ENCODE measurements at places on chromosomes 6 and 20.

DNA sequence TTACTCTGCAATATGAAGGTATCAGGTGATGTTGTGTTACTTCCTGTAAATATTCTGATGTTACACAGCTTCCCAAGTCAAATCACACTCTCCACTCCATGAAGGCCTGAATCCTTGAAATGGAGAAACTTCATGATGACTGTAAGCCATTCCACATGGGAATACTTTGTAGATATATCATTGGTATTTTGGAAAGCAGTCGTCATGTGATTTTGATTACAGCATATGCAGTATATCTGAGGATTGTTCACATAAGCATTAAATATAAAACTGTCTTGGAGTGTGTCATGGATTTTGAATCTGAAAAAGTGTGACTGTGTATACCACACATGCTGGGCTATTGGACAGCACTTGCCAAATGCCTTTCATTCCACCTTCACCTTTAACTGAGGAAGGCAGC lies 118.3 kb upstream of the EXOC2 start:
- DNase-seq: no peak

DNA sequence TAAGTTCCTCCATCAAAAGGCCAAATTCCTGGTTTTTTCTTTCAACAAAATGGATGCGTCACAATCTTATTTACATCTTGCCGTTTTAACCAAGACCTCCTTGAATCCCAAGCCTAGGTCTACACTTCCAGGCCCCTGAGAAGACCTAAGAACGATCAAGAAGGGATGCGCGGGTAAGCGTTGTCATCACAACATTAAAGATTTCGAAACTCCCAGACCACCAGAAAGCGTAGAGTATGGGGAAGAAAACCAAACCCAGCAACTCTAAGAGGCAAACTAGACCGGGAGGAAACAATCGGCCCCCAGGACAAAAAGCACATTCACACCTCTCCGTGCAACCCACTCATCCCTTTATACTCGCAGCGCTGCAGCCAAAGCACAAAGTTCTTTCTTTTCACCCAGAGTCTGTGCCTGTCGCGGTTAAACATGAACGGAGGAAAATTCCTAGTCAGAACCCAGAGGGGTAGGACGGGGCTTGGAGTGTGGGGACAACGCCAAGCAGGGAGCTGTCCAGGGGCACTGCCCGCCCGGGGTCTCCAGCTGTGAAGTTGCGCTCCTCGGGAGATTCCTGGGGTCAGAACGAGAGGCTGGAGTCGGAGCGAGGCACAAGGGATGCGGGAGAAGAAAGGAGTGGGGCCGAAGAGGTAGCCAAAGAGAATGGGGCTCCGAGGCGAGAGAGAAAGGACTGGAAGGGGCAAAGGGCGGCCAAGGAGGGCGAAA lies 725 bp downstream of the OSER1 start:
- DNase-seq: no peak

- no peak for DNase-seq
Observed at GRCh38 chr6:89895276-89895874, 1.1 kb downstream of the GJA10 start.

GRCh38 chr6:73722318-73723060 lies 26.5 kb downstream of the CD109 start:
- no peak for DNase-seq

GRCh38 chr6:156102129-156102528 lies 646.5 kb upstream of the NOX3 start:
- no peak for DNase-seq

DNA sequence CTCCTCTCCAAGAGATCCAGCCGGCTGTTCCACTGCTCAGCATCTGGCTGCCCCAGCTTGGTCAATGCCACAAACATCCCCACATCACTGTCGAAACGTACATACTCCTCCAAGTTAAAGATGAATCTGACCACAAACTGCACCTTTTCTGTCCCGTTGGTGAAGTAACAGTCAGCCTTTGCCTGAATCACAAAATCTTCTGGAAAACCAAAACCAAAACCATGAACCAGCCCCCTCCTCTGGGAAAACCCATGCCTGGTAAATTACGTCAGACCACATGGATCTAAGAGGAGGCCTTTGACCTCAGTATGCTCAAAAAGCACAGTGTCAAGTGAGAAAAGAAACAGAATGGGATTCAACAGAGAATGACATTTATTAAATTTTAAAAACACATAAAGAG lies 1.7 kb downstream of the HLA-DOB start:
- no peak for DNase-seq

DNA sequence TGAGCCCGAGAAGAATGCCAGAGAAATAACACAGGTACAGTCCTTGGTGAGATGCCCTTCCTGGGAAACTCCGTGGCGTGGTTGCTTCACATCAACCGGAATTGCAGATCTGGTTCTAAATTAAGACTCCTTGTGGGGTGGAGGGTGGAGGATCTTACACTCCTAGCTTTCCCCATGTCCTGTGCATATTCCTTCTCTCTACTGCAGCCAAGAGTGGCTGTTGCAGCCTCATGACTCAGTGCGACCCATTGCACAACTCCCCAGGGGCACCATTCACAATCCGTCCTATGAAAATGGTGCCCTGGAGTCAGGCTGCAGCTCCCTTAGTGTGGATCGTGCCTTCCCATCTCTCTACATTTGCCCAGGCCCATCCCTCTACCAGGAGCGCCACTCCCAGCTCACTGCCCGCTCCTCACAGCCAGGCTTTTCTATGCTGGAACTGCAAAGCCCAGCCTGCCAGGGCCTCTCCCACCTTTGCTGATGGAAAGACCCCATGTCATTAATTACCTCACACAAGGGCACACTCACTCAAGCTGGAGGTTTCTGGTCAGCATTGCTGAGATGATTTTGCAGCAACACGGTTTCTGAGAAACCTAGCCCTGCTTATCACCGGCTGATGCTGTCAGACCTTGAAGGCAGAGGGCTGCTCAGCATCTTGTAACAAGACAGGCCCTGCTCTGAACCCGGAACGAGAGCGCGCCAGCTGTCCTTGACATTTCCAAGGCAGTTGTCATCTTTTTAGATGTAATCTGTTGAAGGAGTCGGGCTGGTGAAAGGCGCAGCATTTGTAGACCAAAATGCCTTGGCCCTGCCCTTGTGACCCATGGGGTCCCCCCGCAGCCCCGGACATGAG lies 39.7 kb downstream of the SIRPA start:
- no peak for DNase-seq

DNA sequence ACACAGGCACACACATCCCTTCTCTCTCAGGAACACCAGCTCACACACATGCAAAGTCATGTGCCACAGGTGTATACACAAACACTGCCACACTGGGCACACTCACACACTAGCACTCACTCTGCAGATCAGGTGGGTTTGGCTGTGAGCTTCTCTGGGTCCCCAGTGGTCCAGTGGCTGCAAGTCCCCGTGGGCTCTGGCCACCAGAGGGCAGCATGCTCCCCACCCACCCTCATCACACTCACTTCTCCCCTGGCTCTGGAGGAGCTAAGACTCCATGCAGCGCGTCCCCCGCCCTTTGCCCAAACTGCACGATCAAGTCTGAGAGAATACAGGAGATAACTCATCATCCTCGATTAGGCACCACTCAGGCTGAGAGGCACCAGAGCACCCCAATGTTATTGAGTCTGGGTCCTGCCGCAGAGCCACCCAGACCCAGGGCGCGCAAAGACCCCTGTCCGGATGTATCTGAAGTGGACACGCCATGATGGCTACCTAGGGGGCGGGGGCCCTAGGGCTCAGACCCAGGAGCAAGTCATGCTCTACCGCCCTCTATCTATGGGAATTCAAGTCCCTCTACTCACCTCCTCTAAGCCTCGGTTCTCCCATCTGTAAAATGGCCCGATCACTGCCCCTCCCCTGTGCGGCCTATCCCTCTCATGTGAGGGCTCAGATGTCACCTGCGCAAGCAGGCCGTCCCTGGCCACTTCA lies 90.5 kb downstream of the GRM4 start:
- DNase-seq: peak; percentile 86

DNA sequence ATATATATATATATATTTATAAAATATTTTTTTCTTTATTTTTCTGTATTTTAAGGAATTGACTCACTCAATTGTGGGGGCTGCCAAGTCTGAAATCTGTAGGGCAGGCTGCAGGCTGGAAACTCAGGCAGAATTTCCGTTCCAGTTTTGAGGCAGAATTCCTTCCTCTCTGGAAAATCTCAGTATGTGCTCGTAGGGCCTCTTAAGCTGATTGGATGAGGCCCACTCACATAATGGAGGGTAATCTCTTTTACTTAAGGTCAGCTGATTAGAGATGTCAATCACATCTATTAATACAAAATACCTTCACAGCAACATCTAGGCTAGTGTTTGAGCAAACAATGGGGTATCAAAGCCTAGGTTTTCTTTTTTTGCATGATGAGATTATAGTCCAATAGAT lies 244.7 kb upstream of the RNF24 start:
- DNase-seq: no peak

DNA sequence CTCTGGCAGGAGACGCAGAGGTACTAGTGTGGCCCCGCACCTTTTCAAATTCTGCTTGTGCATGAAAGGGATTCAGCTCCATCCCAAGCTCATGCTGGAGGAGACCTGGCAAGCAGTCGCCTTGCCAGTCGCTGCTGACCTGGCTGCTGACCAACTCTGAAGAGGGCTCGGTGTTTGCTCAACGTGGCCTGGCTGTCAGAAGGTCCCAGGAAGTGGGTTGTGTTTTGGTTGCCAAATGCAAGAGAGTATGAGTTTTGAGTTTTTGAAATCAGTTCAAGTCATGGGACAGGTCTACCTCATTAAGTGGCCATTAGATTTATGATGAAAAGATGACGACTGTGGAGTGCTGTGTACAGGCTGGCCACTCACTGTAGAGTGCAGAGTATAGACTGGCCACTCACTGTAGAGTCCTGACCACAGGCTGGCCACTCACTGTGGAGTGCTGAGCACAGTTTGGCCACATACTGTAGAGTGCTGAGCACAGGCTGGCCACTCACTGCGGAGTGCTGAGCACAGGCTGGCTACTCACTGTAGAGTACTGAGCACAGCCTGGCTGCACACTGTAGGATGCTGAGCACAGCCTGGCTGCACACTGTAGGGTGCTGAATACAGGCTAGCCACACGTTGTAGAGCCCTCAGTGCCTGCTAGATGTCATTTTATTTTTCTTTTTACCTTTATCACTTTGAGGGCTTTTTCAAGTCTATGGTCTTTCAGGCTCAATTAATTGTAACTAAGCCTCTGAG lies 193.9 kb downstream of the ZNF217 start:
- no peak for DNase-seq

DNA sequence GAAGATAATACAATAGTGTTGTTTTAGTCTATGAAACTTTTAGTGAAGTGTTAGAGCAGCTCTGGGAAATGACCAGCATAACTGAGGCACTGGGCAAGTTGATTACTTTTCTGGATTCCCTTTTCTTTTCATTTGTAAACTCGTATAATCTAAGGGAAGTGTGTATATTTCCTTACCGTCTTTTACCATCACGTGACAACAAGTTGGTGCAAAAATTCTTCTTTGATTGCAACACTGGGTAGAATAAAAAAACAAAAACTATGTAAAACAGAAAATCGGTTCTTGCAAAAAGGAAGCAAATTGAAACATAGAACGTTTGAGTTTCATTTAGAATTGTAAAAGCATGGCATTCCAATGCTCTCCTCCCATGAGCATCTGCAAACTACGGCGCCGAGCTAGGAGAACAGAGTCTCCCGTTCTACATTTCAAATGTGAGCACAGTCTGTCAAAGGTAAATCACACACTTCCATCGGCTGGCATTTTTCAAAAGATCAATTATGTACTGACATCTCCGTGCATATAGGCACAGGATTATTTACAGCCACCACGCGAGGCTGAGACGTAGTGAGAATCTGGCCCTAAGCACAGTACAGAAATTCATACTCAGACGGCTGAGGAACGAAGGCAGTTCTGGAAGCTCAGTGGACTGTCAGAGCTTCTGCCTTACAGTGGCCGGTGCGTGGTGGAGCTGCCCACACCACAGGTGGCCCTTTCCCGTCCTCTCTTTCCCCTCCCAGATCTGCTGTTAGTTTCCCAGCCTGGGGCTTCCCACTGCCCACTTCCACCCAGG lies 314.0 kb downstream of the BMP7 start:
- no peak for DNase-seq

- no peak for DNase-seq
Observed at GRCh38 chr20:18647777-18648176, 59.9 kb downstream of the DTD1 start.

DNA sequence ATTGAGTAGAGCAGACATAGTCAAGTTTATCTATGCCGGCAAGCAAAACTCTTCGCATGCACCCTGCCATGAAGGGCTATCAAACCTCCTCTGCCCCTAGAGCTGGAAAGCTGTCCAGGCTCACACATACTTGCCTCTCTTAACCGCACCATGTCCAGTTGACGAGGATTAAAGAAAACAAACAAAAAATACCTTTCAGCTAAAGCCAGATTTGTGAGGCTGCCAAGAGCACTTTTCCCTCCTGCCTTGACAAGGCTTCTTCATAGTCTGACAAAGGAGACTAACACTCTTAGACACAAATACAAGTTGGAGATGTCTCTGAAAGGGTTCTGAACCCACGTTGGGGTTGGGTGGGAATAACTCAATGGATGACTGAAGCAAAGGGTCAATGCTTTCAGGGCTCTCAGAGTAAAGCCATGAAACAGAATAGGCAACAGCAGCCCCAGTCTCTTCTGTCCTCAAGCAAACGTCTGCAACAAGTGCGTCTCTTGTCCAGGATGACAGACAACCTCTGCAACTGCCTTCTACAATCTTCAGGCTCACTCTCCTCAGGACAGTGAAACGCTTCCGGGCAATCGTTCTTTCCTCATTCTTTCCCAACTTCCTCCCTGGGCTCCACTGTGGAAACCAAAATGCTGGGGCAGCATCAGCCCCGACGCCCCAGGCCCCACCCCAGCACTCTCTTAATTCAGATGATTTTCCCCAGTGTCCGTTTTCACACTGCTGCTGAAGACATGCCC lies 57.8 kb downstream of the AGPAT4 start:
- DNase-seq: no peak

- DNase-seq: peak; percentile 95
Observed at GRCh38 chr6:27145731-27146455, 101.6 kb upstream of the PRSS16 start.

DNA sequence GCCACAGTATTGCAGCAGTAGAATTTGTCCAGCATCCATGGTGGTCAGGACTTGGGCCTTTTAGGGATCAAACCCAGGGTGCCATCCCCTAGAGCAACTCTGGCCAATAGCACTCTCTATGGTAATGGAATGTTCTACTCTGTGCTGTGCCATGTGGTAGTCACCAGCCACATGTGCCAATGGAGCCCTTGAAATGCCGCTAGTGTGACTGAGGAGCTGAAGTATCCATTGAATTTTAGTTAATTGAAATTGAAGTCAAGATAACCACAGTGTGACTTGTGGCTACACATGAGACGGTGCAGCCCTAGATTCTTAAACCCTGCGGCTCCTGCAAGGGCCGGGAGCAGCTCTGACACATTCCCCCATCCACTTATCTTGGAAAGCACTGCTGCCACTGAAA lies 54.6 kb downstream of the SLC2A10 start:
- DNase-seq: no peak

DNA sequence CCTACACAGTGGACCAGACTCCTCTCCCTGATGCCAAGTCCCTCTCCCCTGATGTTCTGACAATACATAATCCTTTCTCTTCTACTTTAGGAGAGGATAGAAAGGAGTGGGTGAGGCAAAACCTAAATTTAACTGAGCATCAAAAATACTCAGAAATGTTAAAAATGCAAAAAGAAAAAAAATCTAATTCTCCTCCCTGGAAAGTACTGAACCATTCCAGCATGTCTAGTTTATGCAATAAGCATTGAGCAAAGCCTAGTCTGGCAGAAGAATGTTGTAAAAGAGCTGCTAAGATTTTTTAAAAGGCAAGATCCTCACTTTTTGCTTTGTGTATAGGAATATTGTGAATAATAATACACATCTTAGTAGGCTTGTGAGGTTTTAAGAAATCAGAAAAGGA lies 116.6 kb upstream of the STXBP5 start:
- no peak for DNase-seq

- no peak for DNase-seq
Observed at GRCh38 chr6:167279766-167280446, 11.2 kb upstream of the UNC93A start.
